ENCODE measurements at places on chromosomes 11 and 22.

DNA sequence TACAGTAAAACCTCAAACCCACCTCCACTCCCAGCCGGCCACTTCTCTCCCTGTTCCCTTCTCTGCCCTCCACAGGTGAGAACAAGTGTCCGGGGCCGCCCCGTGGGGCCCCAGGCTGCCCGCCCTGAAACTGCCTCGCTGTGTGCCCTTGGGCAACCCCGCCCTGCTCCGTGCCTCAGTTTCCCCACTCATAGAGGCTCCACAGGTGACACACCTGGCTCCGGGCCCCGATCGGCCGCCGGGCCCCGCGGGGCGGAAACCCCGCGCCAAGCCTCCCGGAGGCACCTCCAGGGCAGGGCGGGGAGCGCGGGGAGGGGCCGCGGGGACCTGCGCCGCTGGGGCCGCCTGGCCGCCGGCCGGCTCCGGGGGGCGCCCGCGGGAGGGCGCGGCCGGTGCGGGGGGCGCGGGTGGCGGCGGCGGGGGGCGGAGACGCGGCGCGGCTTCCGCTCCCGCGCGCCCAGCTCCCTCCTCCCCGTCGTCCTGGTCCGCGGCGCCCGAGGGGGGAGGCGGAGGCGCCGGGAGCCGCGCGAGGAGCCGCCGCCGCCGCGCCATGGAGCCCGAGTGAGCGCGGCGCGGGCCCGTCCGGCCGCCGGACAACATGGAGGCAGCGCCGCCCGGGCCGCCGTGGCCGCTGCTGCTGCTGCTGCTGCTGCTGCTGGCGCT lies at the start of gene LRP5:
Gene LRP5, plus strand, starts transcription at position 475 of the 663 bp plus-strand sequence. Its CDS starts 124 bp downstream, at position 599.
- no peak for DNase-seq

- no peak for DNase-seq
Measured at GRCh38 chr11:64208086-64208795, 1.7 kb downstream of the FERMT3 start.

DNA sequence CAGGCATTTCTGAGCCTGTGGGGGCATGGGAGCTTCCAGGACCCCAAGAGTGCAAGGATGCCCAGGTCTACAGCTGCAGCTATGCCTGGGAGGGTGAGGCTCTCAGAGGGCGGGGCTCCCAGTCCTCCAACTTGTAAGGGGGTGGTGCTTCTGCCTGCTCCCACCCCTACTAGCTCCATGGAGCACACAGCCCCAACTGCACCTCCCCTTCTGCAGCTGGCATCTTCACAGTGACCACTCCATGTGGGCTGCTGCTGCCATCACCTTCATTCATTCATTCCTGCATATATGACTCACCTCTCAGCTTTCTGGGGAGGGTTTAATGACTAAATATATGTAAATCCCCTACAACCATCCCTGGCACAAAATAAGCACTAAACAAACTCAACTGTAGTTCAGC lies 43.8 kb downstream of the CHST1 start:
- DNase-seq, result no peak

DNA sequence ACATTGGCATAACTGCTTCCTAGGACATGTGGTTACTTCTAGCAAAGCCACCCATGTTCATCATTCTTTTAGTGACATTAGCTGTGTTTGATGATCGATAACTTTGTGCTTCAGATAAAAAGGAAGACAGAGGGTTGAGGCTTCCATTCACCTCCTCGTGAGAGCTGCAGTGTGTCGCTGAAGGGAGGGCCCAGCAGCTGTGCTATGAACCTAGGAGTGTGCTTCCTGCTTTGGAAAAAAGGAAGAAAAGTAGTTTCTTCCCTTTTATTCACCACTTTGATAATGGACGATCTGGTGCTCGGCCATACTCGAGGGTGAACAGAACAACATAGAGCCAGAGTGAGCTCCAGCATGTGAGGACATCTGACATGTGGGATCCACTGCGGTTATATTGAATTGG lies 6.1 kb upstream of the RFPL2 start:
- no peak for DNase-seq

DNA sequence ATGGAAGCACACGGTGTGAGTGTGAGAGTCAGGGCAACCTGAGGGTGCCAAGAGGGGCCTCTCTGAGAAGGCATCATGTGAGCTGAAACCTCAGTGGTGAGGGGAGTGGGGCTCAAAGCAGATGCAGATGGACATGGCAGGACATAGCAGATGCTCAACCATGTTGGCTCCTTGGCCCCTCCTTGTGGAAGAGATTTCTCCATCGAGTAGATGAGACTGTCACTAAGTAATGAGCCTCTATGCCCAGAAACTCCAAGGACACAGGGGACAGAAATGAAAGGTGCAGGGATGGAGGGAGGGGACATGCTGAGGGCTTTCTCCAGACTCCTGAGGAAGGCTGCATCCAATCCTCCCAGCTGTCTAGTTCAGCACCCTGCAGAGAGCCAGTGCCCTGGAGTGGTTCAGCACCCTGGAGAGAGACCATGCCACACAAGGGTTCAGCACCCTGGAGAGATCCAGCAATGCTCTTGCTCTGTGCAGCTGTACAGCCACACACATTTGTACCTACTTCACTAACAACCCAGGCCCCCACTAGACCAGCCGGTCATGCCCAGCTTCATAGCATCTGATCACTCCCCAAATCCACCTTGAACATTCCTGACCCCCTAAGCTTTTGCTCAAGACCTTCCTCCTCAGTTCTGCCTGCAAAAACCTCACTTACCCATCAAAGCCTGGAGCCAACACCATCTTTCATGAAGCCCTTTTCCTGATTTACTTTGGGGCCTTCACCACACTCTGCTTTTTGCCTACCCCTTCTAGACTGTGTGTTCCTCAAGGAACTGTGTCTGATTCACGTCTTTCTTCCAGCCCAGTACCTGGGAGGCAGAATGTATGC lies 252.0 kb downstream of the CTTN start:
- peak; percentile 68 for DNase-seq

- no peak for DNase-seq
Measured at GRCh38 chr11:78349114-78349513, 68.5 kb downstream of the GAB2 start.

DNA sequence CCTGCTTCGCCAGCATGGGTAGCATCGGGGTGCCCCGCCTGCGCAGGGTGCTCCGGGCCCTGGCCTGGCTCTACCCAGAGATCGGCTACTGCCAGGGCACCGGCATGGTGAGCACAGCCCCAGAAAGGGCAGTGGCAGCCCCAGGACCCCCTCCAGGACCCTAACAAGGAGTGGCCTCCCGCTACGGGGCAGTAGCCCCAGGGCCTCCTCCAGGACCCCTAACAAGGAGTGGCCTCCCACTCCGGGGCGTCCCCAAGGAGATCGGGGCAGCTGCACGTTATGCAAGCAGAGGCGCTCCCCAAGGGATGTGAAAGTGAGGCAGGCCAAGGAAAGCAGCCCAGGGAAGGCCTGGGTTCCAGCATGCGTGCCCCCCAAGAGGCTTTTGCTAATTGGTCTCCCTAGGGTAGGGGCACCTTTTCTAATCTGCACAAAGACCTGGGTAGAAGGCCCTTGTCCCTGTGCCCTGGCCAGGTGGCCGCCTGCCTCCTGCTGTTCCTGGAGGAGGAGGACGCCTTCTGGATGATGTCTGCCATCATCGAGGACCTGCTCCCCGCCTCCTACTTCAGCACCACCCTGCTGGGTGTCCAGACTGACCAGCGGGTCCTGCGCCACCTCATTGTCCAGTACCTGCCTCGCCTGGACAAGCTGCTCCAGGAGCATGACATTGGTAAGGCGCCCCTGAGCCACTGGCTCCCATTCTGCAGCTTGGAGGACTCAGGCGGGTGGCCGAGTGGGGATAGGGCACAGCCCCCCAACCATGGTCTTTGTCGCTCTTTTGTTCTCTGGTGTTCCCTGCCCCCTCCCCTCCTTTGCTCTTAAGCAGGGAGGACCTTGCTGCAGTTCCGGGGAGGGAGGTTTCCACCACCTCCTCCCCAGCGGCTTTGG lies 35.0 kb downstream of the SGSM3 start:
- no peak for DNase-seq

DNA sequence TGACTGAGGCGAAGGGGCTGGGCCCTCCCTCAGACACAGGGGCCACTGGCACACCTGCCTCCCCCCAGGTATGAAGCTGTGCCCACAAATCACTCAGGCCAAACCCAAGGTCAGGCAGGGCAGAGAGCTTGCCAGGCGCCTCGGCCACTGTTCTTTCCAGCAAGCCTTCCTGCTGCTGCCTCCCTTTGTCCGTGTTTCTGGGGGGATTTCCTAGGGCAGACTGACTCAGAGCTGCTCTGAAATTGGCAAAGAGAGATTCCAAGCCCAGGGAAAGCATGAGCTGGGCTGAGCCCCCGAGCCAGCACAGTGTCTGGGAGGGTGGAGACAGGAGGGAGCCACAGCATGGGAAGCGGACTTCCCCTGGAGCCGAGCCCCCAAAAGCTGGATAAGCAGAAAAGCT lies 33.2 kb downstream of the PPP2R1B start:
- DNase-seq, result peak; percentile 88

DNA sequence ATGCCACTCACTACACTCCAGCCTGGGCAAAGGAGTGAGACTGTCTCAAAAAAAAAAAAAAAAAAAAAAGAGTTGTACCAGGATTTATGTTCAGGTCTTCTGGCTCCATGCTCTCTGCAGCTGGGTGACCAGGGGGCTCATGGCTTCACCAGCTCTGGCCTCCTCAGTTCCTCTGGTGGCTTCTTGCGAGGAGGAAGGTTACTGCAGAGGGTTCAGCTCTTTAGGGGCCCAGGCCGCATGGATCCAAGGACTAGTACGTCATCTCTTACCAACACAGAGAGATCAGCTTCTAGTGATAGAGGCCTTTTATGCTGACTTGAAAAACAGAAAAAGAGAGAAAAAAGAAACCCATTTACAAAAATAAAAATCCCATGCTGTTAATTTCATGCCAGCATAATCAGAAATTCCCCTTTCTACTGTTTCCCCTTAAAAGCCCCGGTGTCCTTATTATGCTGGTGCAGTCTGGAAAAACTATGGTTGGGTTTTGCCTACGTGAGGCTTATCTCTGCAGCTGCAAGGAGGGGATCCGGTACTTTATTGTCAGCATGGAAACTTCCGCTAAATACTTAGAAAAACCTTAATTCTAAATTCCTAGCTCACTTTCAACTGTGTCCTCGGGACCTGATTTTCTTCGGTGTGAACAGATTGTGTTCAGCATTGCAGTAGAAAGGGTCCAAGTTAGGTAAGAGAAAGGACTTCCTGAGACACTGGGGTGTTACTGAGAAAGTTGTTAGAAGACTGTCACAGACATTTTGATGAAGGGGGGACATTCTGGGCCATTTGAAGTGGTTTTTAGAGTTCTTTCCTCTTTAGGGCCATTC lies 13.7 kb downstream of the ZBTB16 start:
- DNase-seq, result no peak

DNA sequence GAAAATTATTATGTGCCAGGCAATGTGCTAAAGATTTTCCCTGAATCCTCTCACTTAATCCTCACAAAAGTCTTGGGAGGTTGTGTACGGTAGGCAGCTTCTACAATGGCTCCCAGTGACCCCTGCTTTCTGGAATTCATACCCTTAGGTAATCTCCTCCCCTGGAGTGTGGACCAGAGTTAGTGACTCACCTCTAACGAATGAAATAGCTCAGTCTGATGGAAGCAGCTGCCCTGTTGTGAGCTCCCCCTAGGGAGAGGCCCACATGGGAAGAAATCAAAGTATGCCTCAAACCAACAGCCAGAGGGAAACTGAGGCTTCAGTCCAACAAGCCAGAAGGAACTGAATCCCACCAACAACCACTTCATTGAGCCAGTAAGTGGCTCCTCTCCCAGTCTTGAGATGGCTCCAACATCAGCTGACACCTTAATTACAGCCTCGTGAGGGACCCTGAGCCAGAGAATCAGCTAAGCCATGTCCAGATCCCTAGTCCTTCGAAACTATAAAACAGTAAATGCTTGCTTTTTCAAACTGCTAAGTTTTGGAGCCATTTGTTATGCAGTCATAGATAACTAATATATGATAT lies 98.9 kb upstream of the ISX start:
- no peak for DNase-seq

GRCh38 chr11:86519064-86519911 lies 144.6 kb downstream of the CCDC81 start:
- DNase-seq, result peak; percentile 86

GRCh38 chr11:6618117-6619003 lies 862 bp downstream of the TPP1 start:
- DNase-seq, result peak; percentile 72

GRCh38 chr11:26037716-26038115 lies 294.2 kb upstream of the ANO3 start:
- DNase-seq, result no peak

GRCh38 chr22:27594020-27594419 lies 207.5 kb downstream of the MN1 start:
- no peak for DNase-seq

DNA sequence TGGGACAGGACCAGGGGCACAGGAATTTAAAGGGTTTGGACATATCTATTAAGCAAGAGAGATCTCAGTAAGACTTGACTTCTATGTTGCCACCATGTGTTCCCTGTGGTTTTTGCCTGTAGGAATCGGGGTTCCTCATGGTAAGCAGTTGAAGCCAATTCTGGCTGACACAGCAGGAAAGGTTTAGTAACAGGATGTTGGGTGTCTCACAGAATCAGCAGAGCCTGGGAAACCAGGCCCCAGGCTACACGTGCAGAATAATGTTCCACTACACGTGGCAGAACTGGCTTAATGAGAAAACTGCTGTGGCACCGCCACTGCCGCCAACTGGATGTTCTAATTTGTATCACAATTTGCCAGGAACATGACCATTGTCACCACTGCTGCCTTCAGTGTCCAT lies 264.6 kb upstream of the PLET1 start:
- DNase-seq, result peak; percentile 42

DNA sequence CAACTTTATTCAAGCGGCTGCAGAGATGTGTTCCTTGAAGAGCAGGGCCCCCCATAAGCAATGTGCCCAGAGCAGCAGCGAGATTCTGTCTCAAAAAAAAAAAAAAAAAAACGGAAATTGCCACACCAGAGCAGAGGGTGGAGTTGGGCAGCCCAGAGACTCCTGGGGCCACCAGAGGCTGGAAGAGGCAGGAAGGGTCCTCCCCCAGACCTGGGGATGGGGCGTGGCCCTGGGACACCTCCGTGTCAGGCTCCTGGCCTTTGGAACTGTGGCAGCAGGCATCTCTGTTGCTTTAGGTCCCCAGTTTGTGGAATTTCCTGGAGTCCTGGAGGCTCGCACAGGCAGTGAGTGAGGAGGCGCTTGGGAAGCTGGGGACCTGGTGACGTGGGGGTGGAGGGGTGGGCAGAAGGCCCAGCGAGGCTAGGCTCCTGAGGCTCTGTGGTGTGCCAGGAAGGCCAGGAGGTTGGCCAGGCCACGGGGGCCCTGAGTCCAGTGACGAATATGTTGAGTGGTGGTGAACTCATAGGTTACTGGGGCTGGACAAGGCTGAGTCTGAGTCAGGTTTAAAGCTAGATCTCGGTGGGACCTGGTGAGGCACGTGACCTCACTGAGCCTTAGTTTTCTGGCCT lies 735.6 kb downstream of the BRD1 start:
- no peak for DNase-seq

- DNase-seq, result no peak
Measured at GRCh38 chr11:88541006-88541405, 203.5 kb upstream of the CTSC start.

GRCh38 chr11:119157063-119157462 lies 8.2 kb downstream of the ABCG4 start:
- no peak for DNase-seq
